ENCODE measurements at places on chromosomes 3 and 15.

- no peak for DNase-seq
These were observed 53.1 kb downstream of the CD47 start for GRCh38 chr3:108037770-108038169.

DNA sequence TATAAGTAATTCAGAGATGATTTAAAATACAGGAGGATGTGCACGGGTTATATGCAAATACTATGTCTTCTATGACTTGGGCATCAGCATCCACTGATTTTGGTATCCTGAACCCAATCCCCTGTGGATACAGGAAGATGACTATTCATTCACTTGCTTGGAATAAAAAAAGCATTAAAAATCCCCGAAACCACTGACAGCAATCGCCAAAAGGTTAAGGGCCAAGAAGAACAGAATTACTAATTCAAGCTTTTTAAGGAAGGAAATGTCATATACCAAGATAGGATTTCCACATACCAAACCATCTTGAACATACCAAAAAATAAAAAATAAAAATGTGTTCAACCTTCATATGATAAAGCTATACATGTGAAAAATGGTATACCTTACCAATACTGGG lies 93.7 kb downstream of the DLG1 start:
- DNase-seq = no peak

DNA sequence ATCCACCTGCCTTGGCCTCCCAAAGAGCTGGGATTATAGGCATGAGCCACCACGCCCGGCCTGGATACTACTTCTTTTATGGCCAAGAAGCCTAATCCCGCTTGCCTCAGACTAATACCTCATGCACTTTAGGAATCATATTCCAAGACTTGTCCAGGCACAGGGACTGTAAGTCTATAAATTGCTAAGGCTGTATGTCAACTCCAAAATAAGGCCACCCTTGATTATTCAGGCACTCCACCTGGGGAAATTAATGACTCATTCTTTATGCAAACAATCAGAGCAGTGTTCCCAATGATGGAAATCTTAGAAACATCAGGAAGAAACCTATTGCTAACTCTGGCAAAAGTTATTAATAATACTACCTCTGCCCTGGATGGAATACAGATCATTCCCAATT lies 98.4 kb downstream of the ERC2 start:
- DNase-seq = peak; percentile 52

DNA sequence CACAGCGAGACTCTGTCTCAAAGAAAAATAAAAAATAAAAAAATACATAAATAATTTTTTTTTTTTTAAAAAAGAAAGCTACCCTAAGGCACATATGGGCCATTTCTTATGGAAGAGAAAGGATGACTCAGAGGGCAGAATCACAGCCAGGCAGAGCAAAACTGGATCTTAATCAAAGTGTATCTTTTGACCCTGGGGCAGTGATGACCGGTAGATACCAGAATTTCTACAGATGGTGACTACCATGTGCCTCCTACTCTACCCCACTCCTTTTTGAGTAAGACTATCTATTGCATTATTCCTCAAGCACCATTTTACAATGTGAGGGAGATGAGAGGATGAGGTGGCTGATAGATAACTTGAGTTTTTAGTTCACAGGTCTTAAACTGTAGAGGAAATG lies 26.0 kb downstream of the TARS3 start:
- DNase-seq = no peak

GRCh38 chr3:94167796-94168195 lies 104.9 kb downstream of the NSUN3 start:
- DNase-seq = no peak

DNA sequence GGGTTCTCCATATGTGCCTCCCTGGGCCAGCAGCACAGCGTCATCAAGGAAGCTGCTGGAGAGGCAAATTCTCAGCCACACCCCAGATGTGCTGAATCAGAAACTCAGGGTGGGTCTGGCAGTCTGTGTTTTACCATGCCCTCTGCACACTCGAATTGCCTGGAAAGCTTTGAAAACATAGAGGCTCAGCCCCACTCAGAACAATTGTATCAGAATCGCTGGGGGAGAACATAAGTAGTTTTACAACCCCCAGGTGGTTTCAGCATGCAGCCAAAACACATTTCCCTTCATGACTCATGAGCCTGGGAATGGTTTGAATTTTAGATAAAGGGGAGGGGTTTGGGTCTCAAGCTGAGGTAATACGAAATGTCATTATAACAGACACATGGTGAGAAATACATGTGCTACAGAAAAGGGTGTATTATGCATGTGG lies 9.6 kb downstream of the TGM4 start:
- peak; percentile 99 for DNase-seq

- no peak for DNase-seq
These were observed 612.0 kb downstream of the CADM2 start for GRCh38 chr3:85570819-85571218.

GRCh38 chr15:55574096-55574495 lies 14.0 kb downstream of the PYGO1 start:
- DNase-seq = peak; percentile 45

- no peak for DNase-seq
These were observed 32.9 kb downstream of the CD200R1L start for GRCh38 chr3:112813723-112814171.

GRCh38 chr3:24886501-24886900 lies 391.9 kb upstream of the THRB start:
- no peak for DNase-seq

- DNase-seq = no peak
These were observed 1.1 kb downstream of the SEC13 start for GRCh38 chr3:10319804-10320203.

GRCh38 chr3:162892921-162893793 lies 1396.5 kb downstream of the OTOL1 start:
- DNase-seq = no peak

DNA sequence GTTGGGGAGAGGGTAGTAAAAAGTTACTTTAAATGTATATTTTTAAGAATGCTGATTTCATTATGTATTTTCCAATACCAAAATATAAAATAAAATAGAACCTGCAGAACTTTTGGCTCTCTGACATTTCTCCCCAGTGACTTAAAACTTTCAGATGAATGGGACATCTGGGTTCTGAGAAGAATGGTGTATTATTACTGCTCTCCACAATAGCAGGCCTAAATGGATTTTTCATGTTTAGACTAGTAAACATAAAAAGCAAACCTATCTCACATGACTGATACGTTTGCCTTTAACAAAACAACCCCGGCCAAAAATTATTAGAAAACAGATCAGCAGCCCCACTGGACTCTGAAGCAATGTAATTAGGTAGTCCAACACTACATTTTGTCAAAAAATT lies 73.8 kb downstream of the FHIT start:
- no peak for DNase-seq

DNA sequence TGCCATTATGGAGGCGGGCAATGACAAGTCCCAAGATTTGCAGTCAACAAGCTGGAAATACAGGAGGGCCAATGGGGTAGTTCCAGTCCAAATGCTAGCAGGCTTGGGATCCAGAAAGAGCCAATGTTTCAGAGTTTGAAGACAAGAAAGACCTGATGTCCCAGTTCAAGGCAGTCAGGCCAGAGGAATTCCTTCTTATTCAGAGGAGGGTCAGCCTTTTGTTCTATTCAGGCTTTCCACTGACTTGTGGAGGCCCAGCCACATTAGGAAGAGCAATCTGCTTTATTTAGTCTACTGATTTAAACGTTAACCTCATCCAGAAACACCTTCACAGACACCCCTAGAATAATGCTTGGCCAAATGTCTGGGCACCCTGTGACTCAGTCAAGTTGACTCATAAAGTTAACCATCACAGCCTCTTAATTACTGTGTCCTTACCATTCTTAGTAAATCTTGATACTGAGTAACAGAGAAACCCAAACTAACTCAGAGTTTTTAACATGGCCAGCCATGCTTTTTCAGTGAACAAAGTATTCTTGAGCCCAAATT lies 50.9 kb upstream of the NPHP3 start:
- no peak for DNase-seq

- DNase-seq = no peak
These were observed 29.6 kb downstream of the FAN1 start for GRCh38 chr15:30933293-30933692.

- DNase-seq = no peak
These were observed 62.1 kb downstream of the NR2F2 start for GRCh38 chr15:96392380-96393208.

- DNase-seq = no peak
These were observed 15.1 kb downstream of the LRRC3B start for GRCh38 chr3:26637698-26638097.

GRCh38 chr3:197025736-197026480 lies 3.7 kb downstream of the MELTF start:
- no peak for DNase-seq

- no peak for DNase-seq
These were observed 2.8 kb downstream of the FYCO1 start for GRCh38 chr3:45992821-45993221.

DNA sequence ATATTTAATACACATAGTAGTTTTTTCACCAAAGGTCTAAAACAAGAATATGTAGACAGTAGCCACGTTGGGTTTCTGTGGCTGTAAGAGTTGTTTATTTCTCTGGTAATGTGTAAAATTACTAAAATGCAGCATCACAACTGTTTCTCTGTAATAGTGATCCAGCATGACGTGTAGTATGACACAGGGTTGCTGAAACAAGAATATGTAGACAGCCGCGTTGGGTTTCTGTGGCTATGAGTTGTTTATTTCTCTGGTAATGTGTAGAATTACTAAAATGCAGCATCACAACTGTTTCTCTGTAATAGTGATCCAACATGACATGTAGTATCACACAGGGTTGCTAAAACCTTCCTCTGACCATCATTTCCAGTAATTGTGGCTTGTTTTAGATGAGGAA lies 153.6 kb upstream of the ZNF717 start:
- DNase-seq = no peak

DNA sequence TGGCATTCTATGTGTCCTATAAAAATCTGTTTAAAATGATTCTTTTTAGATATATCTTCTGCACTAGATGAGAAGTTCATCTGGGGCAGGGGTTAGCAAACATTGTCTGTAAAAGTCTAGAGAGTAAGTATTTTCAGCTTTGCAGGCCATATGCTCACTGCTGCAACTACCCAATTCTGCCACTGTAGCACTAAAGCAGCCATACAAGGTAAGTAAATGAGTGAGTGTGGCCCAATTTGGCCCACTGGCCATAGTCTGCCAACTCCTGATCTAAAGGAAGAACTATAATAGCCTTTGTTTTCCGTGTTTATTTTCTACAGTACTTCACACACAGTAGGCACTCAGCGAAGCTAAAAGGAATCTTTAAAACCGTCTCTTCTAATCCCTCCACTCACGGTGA lies 42.3 kb downstream of the DLG1 start:
- DNase-seq = no peak

GRCh38 chr3:38579141-38579540 lies 70.3 kb downstream of the SCN5A start:
- no peak for DNase-seq

GRCh38 chr15:41417418-41418195 lies 712 bp downstream of the RTF1 start:
- peak; percentile 8 for DNase-seq

- DNase-seq = peak; percentile 6
These were observed 174.3 kb upstream of the ZBTB20 start for GRCh38 chr3:115321400-115321805.
